Cardiac septum (tissue), 1 donor: ENCODE measurements at places on chromosomes 12 and 14. TPM values are rescaled to one million over a fixed set of nuclear protein-coding genes. Genes with fewer than 3 reads are reported as not detected.

GRCh38 chr14:101022121-101022520 is 118.6 kb upstream of the RTL1 start:
- peak; percentile 24 for DNase-seq

DNA sequence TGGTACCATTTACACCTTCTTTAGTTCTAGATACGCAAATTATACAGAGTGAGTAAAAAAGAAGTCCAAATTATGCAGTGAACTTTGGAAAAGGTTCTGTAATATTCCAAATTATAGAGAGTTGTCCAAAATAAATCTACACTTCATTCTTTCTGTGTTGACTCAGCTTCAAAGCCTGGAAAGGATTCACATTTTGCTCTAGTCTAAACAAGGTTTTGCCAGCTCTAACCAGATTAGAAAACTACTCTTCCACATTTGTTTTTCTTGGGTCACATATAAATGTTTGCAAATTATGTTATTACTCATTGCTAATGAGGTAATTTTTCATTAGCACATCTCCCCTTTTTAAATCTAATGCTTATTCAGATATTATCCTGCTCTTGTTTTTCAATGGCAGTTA is 1562.4 kb upstream of the SEL1L start:
- no peak for DNase-seq

DNA sequence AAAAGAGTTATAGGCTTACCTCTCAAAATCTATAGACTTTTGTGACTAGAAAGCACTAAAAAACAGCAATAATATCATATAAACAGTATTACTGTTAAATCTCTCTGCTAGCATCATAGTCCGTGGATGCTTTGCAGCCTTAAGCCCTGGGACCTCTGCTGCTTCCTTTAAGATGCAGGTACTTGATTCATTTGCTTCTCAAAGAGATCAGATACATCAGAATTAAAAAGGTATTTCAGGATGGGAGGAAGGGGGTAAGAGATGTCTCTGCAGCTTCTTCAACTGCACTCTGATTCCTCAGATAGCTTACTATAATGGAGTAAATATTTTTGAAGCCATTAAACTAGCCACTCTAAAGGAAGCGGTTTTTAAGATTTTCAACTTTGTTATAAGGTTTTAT is 49.3 kb downstream of the PAPLN start:
- DNase-seq = no peak

- no peak for DNase-seq
Observed at GRCh38 chr12:5432011-5432400, at the start of gene NTF3. TSS of gene NTF3 (plus strand) at chr12:5432108. CDS start at chr12:5432325, 217 bp downstream.

SLC39A5 gene
- total RNA-seq = not detected

- DNase-seq = no peak
Observed at GRCh38 chr14:22213120-22213519, 375.9 kb downstream of the DAD1 start.

- no peak for DNase-seq
Observed at GRCh38 chr12:9895215-9895971, 14.1 kb downstream of the KLRF2 start.

- no peak for DNase-seq
Observed at GRCh38 chr12:21337453-21337852, 2.7 kb upstream of the SLCO1A2 start.
